ENCODE measurements at places on chromosomes 13 and 19.

DNA sequence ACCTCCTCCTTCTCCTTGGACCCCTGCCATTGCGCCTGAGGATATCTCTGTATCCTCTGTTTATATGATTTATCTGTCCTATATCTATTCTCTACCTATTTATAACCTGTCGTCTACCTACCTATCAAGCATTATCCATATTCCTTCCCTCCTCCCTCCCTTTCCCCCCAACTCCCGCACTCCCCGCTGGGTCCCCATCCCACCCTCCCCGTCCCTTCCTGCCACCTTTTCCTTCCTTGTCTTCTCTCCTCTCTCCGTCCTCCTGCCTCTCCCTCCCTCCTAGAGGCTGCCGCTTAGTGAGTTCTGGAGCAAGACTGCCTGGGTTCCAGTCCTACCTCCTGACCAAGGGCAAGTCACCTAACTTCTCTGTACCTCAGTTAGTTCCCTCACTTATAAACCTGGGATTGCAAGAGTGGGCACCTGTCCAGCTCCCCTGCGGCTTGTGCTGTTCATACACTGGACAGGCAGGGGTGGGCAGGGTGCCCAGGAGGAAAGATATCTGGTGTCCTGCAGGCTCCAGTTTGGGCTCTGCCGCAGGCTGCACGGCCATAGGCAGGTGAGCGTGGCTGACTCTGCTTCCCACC is 16.1 kb downstream of the TTYH1 start:
- no peak for DNase-seq

GRCh38 chr13:33313504-33313903 is 27.9 kb upstream of the STARD13 start:
- DNase-seq: no peak

- DNase-seq: peak; percentile 50
Measured at GRCh38 chr13:51895906-51896888, 34.4 kb downstream of the CCDC70 start.

DNA sequence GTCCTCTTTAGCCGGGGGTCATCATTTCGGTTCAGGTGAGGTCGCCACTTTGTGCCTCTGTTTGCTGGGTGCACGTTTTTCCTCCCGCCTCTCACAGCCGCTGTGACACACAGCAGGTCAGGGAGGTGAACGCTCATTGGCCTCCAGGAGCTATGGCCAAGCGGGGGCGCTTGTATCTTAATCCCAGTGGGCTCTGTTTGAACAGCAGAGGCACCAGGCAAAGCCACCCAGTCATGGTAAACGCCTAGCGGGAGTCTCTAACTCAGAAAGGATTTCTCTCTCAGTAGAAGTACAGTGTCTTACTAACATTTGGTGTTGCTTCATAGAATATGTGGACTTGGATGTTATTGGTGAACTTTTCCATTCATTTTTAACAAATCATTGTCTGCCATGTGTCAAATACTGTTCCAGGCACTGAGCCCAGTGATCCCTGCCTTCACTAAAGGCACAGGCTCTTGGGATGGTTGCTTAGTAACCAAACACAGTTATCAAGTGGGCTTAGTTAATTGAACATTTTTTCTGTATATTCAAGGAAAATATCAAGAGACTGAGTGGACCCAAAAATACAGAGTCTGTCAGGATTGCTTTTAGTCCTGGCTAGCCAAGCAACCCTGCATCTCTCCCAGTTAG is 186.7 kb downstream of the STK24 start:
- DNase-seq: no peak

DNA sequence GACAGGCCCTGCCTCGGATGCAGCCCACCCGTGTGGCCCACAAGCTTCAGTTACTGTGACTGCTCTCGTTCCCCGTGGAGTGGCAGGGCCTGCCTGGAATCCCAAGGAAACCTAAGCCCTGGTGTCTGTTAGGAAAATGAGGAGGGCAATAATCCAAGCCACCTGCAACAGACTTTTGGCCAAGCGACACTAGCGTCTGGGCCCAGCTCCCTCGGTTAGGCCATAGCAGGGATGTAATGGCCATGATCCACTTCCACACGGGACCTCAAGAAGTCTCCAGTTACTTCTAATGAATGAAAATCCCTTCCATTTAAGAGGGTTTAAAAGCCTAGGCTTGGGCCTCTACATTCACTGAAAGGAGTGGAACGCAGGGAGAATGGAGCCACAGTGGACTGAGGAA is 8.9 kb downstream of the ZC3H4 start:
- DNase-seq: no peak
